Progenitor cell of endocrine pancreas (in vitro differentiated cells): ENCODE measurements at places on chromosomes 13 and 19.

DNA sequence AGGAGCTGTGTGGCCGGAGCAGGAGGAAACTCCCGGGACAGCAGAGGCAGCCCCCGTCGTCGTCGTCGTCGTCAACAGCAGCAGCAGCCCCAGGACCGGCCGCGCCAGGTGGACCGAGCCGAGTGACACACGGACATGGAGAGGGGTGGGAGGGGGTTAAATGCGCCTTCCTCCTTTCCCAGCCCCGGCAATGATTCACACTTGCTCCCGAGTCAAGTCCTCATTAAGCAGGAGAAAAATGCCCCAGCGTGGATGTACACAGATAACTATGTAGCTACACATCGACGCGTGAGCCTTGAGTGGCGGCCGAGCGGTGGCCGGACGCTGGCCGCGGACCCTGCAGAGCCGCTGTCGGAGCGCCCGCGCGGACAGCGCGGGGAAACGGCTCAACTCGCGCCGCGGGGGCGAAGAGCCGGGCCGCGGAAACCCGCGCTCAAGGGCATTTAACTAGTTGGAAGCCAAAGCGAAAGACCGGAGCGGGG is 645 bp downstream of the UBL3 start:
- peak overlapping the region; percentile 90 for H3K4me3 ChIP-seq
- peak overlapping the region; percentile 97 for H3K27ac ChIP-seq
- H3K36me3 ChIP-seq, result no peaks in the 10 kb centered on the region
- H3K27me3 ChIP-seq, result no peaks in the 10 kb centered on the region
- peaks cover 47% of the 10 kb centered on the region for H3K4me1 ChIP-seq

DNA sequence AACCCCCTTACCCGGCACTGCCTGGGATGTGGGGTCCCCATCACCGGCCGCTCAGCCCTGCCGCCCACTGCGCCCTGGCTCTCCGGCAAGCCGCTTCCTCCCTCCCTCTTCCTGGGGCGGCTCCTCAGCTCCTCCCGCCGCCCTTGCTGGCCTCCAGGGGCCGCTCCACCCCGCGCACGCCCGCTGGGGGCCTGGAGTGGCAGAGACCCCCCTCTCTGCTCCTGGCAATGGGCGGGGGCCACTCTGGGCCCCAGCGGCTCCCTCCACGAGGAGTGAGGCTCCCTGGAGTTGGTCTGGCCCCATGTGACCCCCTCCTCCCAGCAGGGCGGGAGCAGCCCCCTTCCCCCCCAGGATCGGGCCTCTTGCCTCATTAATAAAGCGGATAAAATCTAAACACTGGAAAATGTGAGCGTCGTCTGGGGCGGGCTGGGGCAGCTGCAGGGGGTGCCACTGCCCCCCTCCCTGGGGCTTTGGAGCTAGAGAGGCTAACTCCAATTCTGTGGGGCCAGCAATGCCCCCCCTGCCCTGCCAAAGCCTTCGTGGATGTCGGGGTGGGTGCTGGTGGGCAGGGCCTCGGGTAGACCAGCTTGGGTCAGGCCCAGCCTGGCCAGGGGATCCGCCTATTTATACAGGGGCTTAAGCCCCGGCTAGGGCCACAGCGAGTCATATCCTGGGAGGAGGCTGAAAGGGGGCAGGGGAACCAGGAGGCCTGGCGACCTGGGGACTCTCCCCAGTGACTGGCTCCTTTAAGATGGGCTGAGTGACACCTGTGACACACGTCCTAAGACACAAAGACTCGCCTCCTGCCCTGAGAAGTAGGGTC is at the start of gene PTGER1:
TSS of gene PTGER1 (minus strand) at position 104 of the 823 bp plus-strand sequence. CDS start 1,034 bp downstream, outside the sequence.
- H3K27ac ChIP-seq, result no peak within 1 kb of the TSS
- H3K4me3 ChIP-seq, result no peak within 1 kb of the TSS
- peaks cover 3% of the 10 kb centered on the region for H3K4me1 ChIP-seq
- no peak for DNase-seq
- peaks cover 5% of the 10 kb centered on the region for H3K36me3 ChIP-seq

DNA sequence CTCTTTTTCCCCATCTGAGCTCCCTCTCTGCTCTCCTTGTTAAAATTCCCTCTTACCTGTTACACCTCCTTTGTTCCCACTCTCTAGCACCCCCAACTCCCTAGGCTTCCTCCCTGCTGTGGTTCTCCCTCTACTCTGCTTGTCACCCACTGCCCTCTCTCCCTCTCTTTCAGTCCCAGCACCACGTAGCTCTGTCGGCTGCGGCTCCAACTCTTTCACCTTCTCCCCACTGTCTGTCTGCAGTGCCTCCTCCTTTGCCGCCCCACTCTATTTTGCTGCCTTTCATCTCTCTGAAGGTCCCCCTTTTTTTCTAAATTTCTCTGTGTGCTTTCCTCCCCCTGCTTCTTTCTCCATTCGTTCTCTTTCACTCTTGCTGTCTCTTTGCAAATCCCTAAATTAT is 1.1 kb downstream of the ZNF836 start:
- H3K27me3 ChIP-seq, result no peaks in the 10 kb centered on the region
- H3K4me1 ChIP-seq, result peaks cover 16% of the 10 kb centered on the region
- peak overlapping the region; percentile 93 for H3K4me3 ChIP-seq
- DNase-seq, result no peak
- peak overlapping the region; percentile 97 for H3K27ac ChIP-seq

DNA sequence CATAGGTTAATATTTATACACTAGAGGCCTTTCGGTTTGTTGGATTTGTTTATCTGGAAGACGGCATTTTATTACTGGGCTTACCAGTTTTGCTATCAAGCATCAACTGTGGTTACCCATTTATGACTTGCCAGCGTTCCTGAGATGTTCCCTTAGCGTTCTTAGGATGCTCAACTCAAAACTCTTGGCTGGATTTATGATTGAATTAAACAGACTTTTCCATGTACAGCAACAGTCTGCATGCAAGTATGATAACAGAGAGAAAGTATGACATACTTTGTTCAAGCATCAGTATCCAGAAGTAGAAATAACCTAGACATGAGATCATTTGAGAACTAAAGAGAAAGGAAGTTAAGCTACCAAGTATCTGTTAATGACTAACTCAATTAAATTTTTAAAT is 29.9 kb upstream of the RNF113B start:
- peaks cover 51% of the 10 kb centered on the region for H3K36me3 ChIP-seq
- peak overlapping the region; percentile 1 for H3K27ac ChIP-seq
- no peak for DNase-seq
- peaks cover 21% of the 10 kb centered on the region for H3K4me1 ChIP-seq

- no peak overlapping the region for H3K4me3 ChIP-seq
- H3K27ac ChIP-seq, result no peak overlapping the region
- peaks cover 65% of the 10 kb centered on the region for H3K27me3 ChIP-seq
Observed at GRCh38 chr13:24173795-24174194, 13.3 kb downstream of the SPATA13 start.

DNA sequence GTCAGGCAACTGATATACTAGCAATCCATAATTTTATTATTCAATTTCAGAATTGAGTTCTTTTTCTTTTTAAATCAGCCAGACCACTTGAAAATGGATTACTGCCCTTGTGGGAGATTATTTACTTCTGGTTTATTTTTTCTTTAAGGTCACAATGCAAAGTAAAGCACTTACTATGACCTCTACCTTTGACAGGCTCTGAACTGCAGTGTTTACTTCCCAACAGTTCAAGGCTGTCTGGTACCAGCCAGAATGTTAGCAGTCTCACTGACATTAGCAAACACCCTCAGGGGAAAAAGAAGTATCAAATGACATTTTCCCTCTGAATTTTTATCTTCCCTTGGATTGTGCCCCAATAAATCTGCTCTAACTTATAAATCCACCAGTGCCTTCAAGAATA is 57.5 kb downstream of the RAP2A start:
- H3K4me3 ChIP-seq, result no peak overlapping the region
- H3K27ac ChIP-seq, result no peak overlapping the region
- no peak for DNase-seq

GRCh38 chr19:3047496-3048189 is 14.7 kb downstream of the TLE5 start:
- peaks cover 12% of the 10 kb centered on the region for H3K4me1 ChIP-seq
- peak; percentile 56 for DNase-seq
- H3K27ac ChIP-seq, result peak overlapping the region; percentile 98
- peak overlapping the region; percentile 70 for H3K4me3 ChIP-seq
- no peaks in the 10 kb centered on the region for H3K27me3 ChIP-seq
- H3K36me3 ChIP-seq, result no peaks in the 10 kb centered on the region

DNA sequence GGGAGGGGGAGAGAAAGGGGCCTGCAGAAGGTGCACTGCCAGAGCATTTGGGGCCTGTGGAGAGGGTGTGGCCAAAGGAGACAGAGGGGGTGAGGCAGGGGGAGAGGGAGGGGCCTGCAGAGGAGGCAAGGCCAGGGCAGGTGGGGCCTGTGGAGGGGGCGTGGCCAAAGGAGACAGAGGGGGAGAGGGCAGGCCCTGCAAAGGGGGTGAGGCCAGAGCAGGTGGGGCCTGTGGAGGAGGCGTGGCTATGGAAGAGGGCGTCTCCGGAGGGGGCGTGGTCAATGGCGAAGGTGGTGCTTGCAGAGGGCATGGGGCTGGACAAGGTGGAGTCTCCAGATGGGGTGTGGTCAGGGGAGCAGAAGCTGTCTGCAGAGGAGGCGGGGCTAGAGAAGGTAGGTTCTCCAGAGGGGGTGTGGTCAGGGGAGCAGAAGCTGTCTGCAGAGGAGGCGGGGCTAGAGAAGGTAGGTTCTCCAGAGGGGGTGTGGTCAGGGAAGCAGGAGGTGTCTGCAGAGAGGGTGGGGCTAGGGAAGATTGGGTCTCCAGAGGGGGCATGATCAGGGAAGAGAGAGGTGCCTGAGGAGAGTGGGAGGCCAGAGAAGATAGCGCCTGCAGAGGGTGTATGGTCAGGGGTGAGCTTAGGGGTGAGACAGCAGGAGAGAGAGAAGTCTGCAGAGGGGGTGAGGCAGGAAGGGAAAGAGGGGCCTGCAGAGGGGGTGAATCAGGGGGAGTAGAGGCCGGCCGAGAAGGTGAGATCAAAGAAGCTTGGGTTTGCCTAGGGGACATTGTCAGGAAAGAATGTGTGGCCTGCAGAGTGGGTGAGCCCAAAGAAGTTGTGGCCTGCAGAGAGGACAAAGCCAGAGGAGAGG is 3.4 kb downstream of the PRR36 start:
- H3K27ac ChIP-seq, result peak overlapping the region; percentile 46
- H3K27me3 ChIP-seq, result peaks cover 11% of the 10 kb centered on the region
- no peak for DNase-seq
- peak overlapping the region; percentile 64 for H3K4me3 ChIP-seq

- peak overlapping the region; percentile 90 for H3K4me3 ChIP-seq
- no peaks in the 10 kb centered on the region for H3K36me3 ChIP-seq
- H3K27ac ChIP-seq, result peak overlapping the region; percentile 96
- H3K4me1 ChIP-seq, result peaks cover 23% of the 10 kb centered on the region
Observed at GRCh38 chr13:111153279-111153976, 38.3 kb downstream of the ARHGEF7 start.

DNA sequence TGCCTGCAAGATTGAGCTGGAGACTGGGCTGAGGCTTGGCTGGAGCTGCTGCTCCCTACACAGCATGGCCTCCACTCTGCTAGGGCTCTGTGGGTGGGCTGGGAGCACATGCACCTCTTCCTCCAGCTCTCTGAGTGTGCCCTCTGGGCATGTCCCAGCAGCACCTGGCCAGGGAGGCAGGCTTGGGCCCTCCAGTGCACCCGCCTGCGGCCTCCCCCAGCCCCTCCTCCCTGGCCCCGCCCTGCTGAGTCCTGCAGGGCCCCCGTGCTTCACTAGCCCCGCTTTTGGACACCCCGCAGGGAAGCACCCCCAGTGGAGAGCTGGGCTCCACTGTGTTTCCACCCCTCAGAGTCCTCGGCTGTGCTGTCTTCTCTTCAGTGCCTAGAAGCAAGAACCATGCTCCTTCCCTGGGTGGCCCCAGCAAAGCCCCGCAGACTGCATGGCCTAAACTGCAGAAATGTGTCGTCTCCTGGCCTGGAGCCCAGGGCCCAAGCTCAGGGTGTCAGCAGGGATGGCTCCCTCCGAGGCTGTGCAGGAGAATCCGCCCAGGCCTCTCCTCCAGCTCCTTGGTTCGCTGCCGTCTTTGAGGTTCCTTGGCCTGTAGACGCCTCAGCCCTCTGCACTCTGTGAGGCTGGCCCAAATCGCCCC is 5.0 kb upstream of the TEX29 start:
- H3K4me1 ChIP-seq, result no peaks in the 10 kb centered on the region
- no peaks in the 10 kb centered on the region for H3K27me3 ChIP-seq
- no peak overlapping the region for H3K27ac ChIP-seq
- DNase-seq, result no peak
- H3K4me3 ChIP-seq, result no peak overlapping the region
